NCI-H460 (cell line): ENCODE measurements at places on chromosomes 5 and 9. TPM values are rescaled to one million over a fixed set of nuclear protein-coding genes. Genes with fewer than 3 reads are reported as not detected.

- no peak for DNase-seq
Measured at GRCh38 chr9:100030548-100030947, 68.3 kb downstream of the ERP44 start.

- DNase-seq, result peak; percentile 26
Measured at GRCh38 chr5:32710550-32711361, at the start of gene NPR3. TSS of gene NPR3 (plus strand) at chr5:32711321. CDS start at chr5:32711777, 456 bp downstream.

DNA sequence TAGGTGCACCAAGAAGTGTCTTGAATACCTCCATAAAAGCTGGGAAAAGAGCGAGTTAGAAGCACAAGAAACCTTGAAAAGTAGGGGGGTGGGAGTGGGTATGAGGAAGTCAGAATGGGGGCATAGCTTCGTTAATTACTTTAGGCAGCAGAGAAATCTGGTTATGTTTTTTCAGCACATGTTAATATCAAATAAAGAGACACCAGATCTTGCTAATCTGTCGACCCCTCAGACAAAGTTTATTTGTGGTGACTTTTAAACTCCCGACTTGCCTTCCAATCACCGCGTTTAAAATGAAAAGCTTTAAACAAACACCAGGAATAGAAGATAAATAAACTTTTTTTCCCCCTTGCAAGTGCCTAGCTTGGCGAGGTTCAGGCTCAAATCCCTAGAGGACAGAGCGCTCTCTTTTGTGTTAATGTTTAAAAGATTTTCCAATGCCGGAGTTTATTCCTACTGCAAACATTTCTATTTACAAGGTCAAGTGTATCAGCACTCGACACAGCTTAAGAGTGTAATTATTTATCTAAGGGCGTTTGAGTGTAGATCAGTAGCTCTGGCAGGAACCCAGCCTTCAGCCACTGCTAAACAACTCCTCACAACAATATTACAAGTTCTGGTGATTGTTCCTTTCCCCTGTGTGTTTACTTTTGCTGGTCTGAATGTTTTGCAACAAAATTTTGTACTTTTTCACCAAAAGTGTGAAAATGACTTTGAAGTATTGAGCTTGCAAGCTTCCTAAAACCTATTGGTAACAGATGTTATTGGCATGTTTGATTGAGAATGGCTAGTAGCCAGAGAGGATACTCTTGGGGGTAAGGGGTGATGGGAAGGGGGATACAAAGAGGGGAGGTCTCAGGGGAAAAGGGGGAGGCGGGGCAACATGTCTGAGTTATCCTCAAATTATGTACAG lies 3.8 kb downstream of the GAS1 start:
- DNase-seq, result no peak

Gene SEMA4D
- 2.3 and 3.1 TPM in 2 replicates for total RNA-seq

Gene LRRC70
- total RNA-seq, result 0.54 and 0.75 TPM in 2 replicates

DNA sequence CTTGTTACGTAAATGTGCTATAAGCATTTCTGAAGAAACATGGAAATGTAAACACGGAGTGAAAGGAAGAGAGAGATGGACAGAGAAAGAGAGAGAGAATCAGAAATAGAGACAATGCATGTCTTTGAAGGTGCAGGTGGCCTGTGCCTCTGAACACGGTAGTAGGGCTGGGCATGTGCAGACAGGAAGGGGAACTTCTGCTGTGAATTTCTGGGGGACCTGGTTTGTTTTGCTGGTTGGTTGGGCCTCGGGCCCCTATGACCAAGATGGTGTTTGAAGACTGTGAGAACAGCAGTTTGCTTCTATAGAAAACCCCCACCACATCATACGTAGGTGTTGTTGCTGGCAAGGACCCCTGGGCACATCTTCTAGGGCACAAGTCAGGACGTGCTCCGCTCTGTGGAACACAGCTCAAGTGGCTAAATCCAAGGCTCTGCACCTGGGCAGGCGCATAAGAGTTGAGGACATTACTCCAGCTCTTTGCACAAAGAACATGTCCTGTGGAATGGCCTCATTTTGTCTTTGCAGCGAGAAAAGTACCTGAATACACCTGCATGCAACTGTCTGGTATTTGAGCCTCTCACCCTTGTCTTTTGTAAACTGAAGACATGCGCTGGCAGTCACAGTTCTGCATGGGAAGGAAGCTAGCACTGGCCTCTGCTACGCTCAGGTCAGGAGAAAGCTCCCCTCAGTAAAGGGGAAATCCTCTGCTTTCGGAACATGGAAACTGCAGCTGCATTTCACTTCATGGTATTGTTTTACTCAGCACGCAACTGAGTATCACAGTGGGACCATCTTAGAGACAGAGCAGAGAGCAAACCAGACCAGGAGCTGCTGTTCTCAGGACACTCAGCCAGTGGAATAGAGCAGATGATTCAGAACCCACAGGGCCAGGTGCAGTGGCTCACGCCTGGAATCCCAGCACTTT lies 2.7 kb downstream of the OR2V2 start:
- no peak for DNase-seq

Gene DNAJC18
- 2.2 and 8.8 TPM in 2 replicates for total RNA-seq

DNA sequence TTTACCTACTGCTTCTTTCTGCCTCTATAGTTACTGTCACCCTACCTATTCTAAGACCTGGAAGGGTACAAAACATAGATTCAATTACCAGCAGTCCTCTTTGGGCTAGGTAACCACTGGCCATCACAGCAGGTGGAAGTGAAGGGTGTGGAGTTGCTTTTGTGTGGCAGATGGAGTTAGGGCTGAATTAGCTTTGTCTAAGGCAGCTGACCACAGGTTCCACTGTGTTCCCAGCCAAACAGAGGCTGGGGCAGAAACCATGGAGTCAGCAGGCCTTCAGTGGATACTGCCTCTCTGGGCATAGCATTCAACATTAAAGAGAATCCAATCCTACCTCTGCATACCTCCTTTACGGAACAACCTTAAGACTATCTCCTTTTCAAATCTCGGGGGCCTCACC lies 254.2 kb downstream of the RFX3 start:
- no peak for DNase-seq

DNA sequence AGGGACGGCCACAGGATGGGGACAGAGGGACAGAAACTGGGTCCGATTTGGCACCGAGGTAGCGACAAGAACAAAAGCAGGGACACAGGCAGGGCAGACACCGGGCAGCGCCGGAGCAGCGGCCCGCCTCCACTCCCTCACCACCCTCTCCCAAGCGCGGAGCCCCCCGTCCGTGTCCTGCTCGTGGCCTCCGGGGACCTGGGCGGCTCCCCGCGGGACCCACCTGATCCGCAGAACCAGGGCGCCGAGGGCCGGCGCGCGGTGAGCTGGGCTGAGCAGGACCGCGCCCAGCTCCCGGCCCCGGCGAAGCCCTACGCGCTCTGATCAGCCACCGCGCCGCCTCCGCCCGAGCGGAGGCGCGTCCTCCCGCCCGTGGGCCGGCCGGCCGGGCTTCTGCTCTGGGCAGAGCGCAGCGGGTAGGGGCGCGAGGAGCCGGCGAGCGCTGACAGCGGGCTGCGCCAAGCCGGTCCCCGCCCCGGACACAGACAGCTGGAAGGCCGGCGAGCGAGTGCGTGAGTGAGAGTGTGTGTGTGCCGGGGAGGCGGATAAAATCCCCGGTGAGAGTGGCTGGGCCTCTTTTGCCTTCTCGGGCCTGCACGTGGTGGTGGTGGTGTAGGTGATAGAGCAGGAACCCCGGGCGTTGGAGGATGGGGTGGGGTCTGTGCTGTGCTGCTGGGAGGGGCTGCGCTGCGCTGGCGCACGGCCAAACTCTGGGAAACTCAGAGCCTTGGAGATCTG lies at the start of gene GGTA1:
GGTA1 (minus strand) TSS at position 418 of the 738 bp plus-strand sequence. CDS start 31,922 bp downstream, outside the sequence.
- DNase-seq, result peak; percentile 22

GRCh38 chr9:113954591-113954990 lies 78.5 kb downstream of the ZNF618 start:
- no peak for DNase-seq

GRCh38 chr5:126527892-126528291 lies 67.1 kb downstream of the ALDH7A1 start:
- no peak for DNase-seq

Gene FABP6
- total RNA-seq, result 1.0 and 2.2 TPM in 2 replicates

GRCh38 chr9:105280691-105281090 lies 36.2 kb downstream of the SLC44A1 start:
- DNase-seq, result no peak

DNA sequence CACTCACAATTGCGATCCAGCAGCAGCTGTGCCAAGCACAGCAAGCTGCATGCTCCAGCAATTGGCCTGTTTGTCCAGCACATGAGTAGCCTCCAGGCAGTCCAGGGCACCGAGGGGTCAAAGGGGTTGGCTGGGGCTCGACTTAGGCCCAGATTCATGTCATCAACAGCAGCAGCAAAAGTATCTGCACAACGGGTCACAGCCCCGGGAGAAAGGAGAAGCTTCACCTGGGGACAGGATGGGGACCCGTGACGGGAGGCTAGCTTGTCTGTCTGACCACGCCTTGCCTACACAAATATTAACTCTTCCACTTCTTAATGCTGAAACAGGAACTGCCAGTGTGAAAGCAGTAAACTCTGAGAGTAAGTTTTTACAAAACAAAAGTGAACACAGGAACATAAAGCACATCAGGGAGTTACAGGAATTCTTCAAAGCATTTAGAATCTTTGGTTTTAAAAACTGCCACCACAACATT lies 191.2 kb downstream of the PIK3R1 start:
- no peak for DNase-seq

DNA sequence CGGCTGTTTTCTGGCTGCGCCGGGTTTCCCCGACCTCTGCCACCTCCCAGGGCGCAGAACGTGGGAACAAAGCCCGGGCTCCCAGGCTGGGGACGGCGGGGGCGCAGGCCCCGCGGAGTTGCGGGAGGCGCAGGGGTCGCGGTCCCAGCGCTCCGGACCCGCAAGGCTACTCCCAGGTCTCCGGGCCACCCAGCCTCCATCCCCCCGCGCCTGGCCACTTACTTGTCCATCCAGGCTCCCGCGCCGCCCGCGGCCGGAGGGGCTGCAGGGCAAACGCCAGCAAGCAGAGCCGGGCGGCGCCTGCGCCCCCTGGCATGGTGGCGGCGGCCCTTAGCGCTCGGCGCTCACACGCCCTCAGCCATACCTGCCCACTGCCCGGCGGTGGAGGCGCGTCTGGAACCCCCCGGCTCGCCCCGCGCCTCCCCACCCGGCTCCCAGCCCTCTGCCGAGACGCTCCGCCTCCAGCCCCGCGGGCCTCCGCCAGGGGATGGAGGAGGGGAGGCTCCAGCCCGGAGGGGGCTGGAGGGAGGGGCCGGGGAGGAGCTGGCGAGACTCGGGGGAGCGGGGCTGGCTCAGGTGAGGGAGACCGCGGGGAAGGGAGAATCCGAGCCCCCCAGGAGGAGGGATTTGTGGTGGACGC lies at the start of gene ADAM19:
ADAM19 (minus strand) TSS at position 395 of the 640 bp plus-strand sequence; CDS start at position 316, 79 bp downstream.
- no peak for DNase-seq

Gene RELL2
- total RNA-seq, result 1.5 and 2.1 TPM in 2 replicates

Gene FNIP1
- 19.3 and 20.7 TPM in 2 replicates for total RNA-seq

Gene GARIN3
- not detected in 2 replicates for total RNA-seq

Gene SEMA5A
- total RNA-seq, result 4.7 and 5.3 TPM in 2 replicates

DNA sequence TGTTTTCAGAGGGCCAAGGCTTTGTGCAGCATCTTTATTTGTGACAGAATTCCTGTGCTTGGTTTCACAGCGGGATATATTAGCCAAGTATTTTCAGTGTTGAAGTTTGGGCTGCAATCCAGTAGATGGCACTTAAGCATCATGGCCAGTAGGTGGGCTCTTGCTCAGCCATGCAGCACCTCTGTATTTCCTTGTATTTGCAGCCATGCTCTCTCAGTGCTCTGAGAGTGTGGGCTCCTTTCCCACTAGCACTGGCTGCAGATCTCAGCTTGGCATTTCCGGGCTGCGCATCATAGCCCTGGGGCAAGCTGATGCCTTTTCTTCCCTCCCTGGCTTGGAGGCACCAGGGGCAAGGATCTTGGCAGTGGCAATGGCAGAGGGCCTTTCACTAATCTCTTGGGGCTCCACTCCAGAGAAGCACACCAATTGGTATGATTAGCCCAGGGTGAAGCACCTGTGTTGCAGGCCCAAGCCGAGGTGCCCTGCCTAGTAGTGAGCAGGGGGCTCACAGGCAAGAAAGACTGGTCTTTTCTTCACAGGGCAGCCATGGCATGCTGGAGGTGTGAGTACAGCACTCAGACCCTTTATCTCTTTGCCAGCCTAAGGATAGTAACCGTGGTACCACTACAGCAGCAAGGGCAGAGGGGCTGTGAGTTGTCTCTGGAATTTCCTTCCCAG lies 48.3 kb downstream of the SLCO6A1 start:
- no peak for DNase-seq

- no peak for DNase-seq
Measured at GRCh38 chr5:139459451-139459934, 3.0 kb downstream of the ECSCR start.
